ENCODE measurements at places on chromosomes 3 and 15.

- DNase-seq, result no peak
Observed at GRCh38 chr3:147403511-147403910, 2.8 kb downstream of the ZIC4 start.

DNA sequence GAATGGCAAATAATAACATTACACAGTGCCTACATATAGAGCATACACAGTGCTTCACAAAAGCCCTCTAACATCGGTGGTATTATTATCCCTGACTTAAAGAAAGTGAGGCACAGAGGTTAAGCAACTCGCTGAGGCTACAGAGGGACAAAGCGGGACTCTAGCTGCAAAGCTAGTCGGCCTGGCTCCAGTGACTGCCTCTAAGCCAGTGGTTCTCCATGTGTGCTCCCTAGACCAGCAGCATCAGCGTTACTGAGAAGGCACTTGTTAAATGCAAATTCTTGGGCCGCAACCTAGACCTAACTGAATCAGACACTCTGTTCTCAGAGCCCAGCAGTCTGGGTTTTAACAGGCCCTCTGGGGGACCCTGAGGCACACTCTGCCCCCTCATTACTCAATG lies 33.1 kb upstream of the LIPC start:
- DNase-seq, result no peak

GRCh38 chr3:45564172-45564571 lies 30.4 kb upstream of the LIMD1 start:
- DNase-seq, result no peak

GRCh38 chr3:156768390-156768789 lies 57.8 kb upstream of the LEKR1 start:
- DNase-seq, result no peak
